M059J (cell line): ENCODE measurements at places on chromosomes 4 and X. TPM values are rescaled to one million over a fixed set of nuclear protein-coding genes. Genes with fewer than 3 reads are reported as not detected.

- peak; percentile 39 for DNase-seq
These were observed 50.0 kb downstream of the TMA16 start for GRCh38 chr4:163544407-163545038.

- no peak for DNase-seq
These were observed 4.7 kb upstream of the MSX1 start for GRCh38 chr4:4854649-4855295.

DNA sequence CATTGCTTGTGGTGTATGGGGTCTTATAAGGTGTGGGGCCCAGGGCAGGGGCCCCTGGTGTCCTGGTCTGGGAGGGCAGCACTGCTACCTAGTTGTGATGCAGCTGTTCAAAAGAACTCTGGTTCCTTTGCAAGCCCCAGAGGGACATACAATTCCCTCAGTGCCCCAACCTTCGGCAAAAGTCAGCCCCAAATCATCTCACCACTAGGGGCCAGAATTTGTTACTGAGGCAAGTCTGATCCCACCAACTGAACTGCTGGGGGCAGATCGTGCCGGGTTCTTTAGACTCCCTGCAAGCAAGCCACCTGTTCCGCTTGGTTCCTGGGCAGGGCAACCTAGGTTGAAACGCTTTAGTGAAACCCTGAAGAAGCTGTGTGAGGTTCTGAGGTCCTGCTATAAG lies 180.1 kb upstream of the S100G start:
- no peak for DNase-seq

DNA sequence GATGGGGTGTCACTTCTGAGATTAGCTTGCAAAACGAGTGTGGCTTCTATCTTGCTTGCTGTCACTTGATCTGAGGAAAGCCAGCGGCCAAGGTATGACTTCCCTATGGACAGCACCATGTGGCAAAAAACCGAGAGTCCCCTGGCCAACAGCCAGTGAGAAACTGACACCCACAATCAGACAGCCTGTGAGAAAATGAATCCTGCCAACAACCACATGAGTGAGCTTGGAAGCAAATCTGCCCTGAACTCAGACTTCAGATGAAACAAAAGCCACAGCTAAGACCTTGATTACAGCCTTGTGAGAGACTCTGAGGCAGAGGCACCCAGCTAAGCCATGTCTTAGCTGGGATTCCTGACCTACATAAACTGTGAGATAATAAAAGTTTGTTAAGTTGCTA lies 45.5 kb downstream of the PPP1R2C start:
- DNase-seq: peak; percentile 65

GRCh38 chr4:134935320-134935719 lies 733.7 kb upstream of the PABPC4L start:
- DNase-seq: peak; percentile 7

DNA sequence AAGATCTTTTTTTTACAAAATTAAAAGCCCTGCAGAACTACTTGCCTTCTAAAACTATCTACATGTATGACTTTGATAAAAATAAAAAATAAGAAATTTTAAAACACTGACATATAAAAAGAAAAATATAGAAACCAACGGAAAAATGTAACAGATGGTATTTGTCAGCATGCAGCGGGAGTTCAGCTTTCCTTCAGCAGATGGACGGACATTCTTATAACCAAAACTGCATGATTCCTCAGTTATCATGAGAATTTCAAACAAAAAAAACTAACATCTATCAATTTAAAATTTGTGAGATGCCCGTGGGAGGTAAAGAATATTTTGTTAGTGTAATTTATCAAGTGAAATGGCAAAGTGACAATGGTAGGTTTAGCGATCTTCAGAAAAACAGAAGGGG lies 23.2 kb downstream of the RWDD4 start:
- no peak for DNase-seq

DNA sequence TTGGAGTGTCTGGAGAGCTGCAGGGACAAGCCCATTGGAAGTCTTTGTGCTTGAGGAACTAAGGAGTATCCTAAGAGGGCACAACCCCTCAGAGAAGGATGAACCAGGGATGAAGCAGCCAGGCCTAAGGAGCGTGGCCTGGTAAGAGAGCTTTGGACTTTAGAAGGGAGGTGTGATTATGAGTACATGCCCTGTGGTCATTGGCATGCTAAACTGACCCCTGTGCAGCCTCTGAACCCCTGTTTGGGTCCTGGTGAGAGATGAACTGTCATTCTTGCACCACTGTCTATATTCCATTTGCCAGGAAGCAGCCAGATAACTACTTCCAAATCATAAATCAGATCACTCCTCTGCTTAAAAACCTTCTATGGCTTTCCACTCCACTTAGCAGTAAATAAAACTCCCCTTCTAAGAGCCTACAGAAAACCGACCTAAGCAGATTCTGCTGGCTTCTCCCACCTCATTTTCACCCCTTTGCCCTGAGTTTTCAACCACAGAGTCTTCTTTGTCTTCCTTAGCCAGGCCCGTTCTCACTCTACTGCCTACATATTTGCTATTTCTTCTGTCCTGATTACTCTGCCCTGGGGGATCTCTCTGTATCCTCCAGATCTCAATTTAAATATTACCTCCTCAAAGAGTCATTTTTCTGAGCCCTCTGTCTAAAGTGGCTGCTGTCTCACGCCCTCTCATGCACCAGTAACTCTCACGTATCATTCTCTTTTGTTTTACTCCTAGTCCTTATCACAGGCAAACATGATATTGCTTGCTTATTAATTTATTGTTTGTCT lies 56.7 kb downstream of the MID1IP1 start:
- DNase-seq: no peak

- DNase-seq: peak; percentile 52
These were observed 6.7 kb downstream of the ZNF81 start for GRCh38 chrX:47843363-47843762.

The SLC4A4 gene
- 2.8 and 3.4 TPM in 2 replicates for total RNA-seq

DNA sequence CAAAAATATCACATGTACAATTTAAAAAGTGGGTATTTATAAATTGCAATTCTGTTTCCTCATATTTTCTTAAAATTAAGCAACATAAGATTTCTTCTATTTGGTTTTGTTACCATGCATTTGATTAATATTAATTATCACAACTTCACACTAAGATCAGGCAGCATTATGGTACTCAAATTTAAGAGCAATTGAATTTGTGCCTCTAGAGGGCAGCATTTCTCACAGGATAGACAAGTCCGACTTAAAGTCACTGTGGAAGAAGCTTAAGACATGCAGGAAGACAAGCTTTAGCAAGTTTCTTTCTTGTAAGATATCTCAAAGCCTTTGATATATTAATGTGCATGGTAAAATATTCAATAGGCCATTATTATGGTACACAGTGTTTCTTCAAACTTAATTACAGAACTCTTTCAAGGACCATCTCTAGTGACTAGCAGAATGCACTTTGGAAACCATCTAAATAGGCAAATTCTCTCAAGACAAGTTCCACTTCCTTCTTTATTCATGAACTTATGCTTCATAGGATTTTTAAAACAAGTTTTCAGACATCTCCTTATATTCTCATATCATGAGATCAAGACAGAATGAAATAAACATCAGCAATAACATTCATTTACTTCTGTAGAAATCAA lies 35.0 kb downstream of the FBXW7 start:
- peak; percentile 73 for DNase-seq

The ERAS gene
- not detected in 2 replicates for total RNA-seq

The HSD17B13 gene
- total RNA-seq: 0.10 TPM in 1 of 2 replicates, not detected in the other

DNA sequence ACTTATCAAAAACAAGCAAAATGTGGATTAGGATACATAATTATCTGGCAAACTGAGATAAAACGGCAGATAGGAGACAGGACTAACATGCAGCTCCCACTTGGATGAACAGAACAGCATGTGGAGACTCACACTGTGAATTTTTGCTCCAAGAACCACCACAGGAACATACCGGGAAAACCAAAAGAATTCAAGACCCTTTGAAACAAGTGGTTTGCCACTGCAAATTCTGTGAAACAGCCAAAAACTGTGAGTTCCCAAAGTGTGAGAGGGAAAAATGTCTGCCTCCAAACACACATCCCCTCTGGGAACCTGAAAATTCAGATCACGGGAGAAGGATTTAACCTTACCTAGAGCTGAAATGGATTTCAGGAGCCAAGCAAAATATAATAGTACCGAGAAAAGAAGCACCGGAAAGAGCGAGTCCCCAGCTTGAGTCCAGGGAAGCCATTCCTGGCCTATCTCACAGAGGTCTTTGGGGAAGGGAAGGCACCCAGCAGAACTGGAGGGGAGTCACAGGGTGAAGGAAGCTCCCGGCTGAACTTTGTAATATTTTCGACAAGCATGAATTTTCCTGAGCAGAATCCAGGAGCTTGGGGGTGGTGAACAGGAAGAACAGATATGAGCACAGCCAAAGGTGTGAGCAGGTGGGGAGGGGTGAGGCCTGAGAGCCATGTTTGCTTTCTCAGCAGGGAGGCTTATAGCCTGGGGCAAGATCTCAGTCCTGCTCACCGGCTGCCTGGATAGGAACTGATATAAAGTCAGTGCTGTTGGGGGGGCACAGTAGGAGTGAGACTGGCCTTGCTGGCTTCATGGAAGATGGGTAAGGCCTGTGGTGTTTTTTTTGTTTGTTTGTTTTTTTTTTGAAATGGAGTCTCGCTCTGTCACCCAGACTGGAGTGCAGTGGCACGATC lies 23.9 kb downstream of the MANBA start:
- DNase-seq: peak; percentile 28

The ADRA2C gene
- not detected in 2 replicates for total RNA-seq

GRCh38 chr4:159787901-159788300 lies 685.0 kb downstream of the RAPGEF2 start:
- peak; percentile 83 for DNase-seq
